T-helper 17 cell (primary cell): ENCODE measurements at places on chromosomes 6 and 20. TPM values are rescaled to one million over a fixed set of nuclear protein-coding genes. Genes with fewer than 3 reads are reported as not detected.

- DNase-seq, result no peak
These were observed 49.9 kb downstream of the TULP4 start for GRCh38 chr6:158361961-158362669.

GRCh38 chr6:163750431-163751031 is 336.0 kb downstream of the QKI start:
- no peak for DNase-seq

Gene PPP1R3G
- total RNA-seq, result not detected

- DNase-seq, result no peak
These were observed 178.6 kb upstream of the SCGN start for GRCh38 chr6:25473447-25473846.

DNA sequence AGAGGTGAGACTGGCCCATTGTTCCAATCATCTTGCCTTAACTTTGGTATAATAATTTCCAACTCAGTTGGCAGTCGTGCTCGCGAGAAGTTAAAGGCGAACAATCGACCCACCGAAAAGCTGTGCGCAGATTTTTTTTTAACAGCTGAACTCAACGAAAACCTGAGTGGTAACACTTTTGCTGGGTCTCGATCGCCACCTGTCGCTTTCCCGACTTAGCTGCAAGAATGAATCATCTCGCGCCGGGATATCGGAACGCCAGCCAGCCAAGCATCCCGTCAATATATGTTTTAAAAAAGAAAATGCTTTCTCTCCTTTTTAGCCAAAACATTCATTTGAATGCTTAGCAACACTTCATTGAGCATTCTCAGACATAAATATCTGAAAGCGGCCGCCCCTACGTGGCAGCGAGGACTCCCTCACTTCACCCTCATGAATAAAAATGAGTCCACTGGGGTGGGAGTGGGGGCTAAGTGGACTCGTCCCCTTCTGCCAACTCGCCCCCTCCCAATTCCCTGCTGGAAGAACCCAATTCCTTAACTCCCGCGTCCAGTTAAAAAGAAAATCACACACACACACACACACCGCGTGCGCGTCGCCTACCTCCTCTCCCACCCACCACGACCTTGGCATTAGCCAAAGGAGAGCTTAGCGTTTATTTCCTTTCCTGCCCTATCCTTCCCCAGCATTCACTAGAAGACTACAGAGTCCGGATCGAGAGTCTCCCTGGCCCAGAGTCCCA is 1.5 kb downstream of the COL12A1 start:
- no peak for DNase-seq

- no peak for DNase-seq
These were observed 34.1 kb downstream of the CDYL start for GRCh38 chr6:4809999-4810918.

DNA sequence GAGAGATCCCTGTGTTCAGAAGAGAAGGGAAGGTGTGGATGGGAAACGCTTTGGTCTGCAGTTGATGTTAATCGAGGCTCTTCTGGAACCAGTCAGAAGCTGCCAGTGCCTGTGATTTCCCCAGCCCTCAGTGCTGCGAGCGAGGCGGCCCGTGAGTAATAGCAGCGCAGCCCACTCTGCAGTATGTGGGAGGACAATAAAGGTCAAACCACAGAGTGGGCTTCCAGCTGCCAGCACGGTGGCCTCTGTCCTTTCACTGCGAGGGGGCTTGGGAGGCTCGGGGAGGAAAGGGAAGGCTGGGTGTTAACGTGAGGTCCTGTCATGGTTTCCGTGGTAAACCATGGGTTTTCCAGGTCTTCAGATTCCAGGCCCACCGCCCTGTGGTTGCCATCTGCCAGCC is 32.3 kb upstream of the TAGAP start:
- DNase-seq, result no peak

Gene CDSN
- total RNA-seq, result not detected

Gene PTPRT
- not detected for total RNA-seq

Gene SIRPB2
- total RNA-seq, result 0.78 TPM

Gene MYLK2
- not detected for total RNA-seq

- DNase-seq, result no peak
These were observed 286.1 kb upstream of the PLCB4 start for GRCh38 chr20:8782804-8783203.

DNA sequence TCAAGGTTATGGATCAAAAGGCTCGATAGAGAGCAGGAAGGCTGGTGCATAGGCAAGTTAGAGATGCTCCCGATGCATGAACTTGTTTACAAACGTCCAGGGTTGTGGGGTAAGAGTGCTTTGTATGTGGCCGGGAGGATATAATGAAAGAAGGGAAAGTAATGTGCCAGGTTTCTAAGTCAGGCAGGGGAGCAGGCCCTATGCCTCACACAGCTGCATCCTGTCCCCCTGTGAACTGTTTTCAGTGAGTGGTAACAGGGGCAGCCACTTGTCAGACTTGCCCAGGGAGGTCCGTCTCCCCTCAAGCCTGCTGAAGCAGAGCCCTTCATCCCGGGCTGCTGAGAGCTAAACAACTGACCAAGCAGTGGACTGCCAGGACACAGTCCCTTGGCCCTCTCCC is 19.4 kb downstream of the KCNK5 start:
- DNase-seq, result no peak

DNA sequence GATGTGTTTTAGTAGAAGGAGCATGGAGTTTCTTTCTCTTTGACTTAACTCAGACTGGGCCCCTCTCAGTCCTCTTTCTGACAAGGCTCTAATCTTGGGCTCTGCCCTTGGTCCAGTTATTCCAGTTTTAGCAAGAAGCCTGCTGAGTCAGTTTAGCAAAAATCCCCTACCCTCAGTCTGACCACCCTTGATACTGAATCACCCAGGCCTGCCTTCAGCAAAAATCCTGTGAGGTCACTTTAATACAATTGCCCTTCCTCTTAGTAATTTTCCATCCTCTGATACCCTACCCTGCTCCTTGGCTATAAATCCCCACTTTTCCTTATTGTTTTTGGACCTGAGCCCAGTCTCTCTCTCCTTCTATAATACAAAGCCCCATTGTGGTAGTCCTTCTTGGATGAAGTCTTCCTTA is 326.7 kb upstream of the NOX3 start:
- no peak for DNase-seq

DNA sequence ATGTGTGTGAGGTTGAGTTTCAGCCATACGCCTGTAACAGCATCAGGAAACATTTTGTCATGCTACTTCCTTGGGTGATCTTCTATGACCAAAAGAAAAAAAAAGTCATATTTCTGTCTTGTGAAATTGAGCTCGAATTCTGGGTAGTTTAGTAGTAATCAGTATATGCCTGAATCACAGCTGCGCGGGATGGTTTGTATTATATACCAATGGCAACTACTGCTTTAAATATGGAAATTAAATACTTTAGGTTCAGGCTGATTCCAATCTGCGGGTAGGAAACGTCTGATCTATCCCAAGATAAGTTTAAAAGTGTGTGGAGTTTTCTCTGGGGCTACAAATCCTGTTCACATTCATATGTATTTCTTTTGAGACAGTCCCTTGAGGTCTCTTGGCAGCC is 115.6 kb upstream of the FERMT1 start:
- no peak for DNase-seq

GRCh38 chr6:136720045-136720770 is 72.1 kb downstream of the MAP3K5 start:
- no peak for DNase-seq

Gene TNXB
- total RNA-seq, result 11.4 TPM

DNA sequence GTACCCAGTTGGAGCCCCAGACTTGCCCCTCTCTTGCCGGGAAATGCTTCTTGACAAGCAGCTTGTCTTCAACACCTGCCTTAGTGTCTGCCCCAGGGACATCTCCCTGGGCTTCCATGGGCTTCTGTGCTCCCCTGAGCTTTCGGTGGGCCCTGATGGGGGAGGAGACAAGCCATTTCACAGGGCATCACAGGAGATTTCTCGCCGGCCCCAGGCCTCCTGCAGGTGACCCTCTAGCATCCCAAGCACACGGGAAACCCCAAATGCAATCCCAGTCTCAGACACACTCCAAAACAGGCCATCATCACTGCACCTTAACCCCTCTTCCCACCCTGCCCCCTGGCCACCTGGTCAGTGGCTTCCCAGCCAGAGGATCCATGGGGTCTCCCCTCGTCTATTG is 74.5 kb downstream of the JPH2 start:
- DNase-seq, result no peak

DNA sequence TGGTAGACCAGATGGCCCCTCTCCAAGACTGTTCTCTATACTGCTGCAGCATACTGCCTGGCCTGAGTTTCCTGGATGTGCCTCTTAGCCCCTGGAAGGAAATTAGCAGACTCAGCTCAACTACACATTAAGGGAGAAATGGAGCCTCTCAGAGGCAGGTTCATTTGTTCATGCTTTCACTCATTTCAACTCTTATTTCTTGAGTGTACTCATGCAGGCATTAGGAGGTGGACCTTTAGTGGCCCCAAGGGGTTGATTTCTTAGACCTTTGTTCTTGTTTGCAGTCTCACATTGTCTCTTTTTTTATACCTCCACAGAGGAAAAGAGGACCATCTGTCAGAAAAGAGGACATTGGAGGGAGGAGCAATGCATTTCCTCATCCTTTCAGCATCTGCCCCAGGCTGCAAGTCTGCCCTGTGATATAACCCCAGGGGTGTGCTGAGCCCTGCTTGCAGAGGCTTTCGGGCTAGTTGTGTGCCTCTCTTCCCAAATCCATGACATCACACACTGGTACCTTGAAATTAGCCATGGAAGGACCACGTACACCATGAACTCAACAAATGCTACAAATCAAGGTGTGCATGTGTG is 456.2 kb downstream of the CD83 start:
- DNase-seq, result no peak

Gene RAET1L
- total RNA-seq, result not detected

GRCh38 chr20:31605902-31606803 is 1.1 kb downstream of the ID1 start:
- DNase-seq, result no peak

- DNase-seq, result no peak
These were observed 100.0 kb upstream of the CITED2 start for GRCh38 chr6:139474145-139475108.

DNA sequence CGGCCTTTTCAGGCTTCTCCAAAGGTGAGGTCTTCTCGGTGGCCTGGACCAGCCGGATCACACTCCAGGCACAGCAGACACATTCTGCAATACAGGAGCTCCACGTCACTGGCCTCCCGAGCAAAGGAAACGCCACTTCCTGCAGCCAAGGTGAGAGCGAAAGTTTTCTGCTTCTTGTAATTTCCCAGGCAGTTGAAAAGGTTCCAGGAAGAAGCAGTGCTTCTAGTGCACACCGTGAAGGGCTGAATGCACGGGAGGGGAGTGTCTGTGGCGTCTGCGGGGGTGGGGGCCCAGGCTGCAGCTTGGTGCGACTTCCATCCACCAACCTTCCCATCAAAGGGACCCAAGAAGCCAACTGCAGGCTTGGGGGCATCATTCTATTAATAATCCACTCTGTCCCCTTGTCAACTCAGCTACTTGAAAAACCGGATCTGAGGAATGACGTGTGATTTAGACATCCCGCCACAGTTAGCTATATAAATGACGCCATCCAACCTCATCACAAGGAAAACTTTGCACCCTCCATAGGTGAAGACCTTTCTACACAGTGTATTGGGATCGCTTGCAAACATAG is 61.1 kb downstream of the NFATC2 start:
- no peak for DNase-seq

- DNase-seq, result no peak
These were observed 3.4 kb upstream of the SLC17A5 start for GRCh38 chr6:73657201-73657600.

Gene SEL1L2
- total RNA-seq, result not detected

DNA sequence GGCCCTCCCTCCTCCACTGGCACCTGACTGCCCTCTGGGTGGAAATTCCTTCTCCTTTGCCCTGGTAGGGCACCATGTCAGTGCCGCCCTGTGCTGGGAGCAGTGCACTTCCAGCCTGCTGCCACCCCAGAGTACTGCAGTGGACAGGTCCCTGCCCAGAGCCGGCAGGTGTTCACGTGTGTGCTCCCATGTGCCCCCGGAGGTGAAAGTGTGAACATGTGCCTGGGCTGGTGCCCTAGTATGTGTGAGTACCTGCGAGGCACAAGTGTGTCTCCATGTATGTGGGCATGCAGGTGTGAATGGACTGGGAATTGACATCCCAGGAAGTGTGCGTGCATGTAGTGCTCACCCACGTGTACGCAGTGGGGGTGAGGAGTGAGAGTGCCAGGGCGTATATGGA is 29.4 kb downstream of the SDCBP2 start:
- no peak for DNase-seq

DNA sequence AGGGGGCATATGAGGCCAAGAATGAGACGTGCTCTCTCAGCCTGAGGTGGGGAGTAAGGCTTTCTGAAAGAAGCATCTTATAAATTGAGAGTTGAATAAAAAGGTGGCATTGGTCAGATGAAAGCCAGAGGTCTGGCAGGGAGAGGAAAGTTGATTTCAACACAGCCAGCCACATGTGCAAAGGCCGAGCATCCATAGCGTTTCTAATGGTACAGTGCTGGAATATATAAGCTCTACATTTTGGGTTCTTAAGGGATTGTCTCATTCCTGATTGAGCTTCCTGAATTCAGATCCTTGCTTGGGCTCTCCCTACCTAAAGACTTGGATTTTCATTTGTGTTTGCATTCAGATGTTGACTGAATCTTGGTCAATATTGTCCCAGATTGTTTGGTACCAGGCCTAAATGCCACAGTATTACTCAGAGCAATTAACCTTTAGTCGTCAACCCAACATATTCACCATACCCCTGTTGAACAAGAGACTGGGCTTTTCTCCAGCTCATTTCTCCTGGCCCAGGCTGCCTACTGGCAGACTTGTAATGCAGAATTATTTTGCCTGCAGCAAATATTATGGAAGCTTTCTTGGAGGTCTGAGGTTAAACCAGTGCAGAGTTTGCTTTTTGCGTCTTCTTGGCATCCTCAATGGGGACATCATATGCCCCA is 14.5 kb upstream of the BCAS1 start:
- no peak for DNase-seq

DNA sequence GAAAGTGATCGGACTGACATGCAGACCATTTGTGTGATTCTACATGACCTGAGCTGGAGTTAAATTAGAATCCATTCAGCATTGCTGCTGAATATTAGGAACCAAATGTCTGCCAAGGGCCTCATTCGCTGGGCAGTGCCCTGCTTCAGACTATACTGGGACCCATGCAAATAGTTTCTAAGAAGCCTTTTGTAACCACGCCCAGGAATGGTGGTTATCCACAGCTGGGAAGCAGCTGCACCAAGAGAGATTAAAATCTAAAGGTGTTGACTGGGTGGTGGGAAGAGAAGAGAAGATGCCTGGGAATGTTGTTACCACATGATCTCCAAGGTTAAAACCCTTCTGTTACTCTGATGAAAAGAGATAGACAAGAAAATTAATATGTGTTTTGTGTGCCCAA is 156.8 kb downstream of the PKHD1 start:
- no peak for DNase-seq

- DNase-seq, result no peak
These were observed 157.3 kb downstream of the BTBD9 start for GRCh38 chr6:38482466-38482865.

- no peak for DNase-seq
These were observed 69.5 kb downstream of the LYRM4 start for GRCh38 chr6:5191222-5191621.

Gene VGLL2
- not detected for total RNA-seq

- no peak for DNase-seq
These were observed 283.7 kb downstream of the CD83 start for GRCh38 chr6:14401246-14401645.
